ENCODE measurements at places on chromosomes 12 and 14.

DNA sequence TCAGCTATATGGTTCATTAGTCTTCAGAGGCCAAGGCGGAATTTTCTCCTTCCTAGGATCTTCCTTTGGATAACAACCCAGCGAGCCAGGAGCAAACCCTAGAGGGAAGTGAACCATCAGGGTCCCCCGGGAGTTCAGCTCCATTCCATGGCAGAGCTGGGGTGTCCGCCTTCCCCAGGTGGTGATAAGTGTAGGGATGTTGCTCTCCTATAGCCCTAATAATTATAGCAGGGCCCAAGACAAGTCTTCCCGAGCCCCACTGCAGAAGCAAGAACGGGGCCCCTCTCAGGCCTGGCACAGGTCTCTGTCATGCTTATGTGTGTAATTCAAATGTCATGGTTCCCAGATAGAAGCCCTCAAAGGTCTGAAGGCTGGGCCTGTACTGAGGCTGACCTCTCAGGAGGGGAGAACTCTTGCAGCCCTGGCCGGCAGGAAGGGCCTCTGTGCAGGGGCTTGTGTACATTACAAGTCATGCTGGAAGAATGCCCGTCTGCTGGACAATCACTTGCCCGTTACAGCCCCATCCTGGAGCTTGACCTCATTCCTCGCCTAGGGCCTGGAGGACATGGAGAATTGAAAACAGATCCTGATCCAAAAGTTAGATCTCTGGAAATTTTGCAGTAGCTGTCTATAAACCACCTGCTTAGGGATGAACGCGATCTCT is 17.3 kb downstream of the LRTM2 start:
- no peak for DNase-seq

- DNase-seq = no peak
These were observed 642.0 kb downstream of the SLC6A15 start for GRCh38 chr12:84270470-84271140.

GRCh38 chr12:47903151-47903611 is 1.6 kb downstream of the VDR start:
- no peak for DNase-seq

- DNase-seq = no peak
These were observed 7.6 kb upstream of the FKBP11 start for GRCh38 chr12:48932878-48933277.

DNA sequence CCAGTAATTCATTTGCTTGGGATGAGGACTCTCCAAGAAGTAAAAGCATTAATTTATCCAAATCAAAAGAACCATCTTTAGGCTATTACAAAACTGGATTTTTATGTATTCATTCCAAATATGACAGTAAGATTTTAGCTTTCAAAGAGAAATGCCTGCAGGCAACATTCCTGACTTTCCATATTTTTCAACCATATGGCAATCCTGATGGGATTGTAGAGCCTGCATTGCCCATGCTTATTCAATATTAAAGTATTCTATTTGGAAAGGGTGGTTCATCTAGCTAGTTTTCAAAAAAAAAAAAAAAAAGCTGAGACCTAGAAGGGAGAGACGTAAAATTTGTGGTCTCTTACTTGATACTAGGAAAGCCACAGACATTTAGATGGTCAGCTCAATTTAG is 1253.7 kb downstream of the LRFN5 start:
- no peak for DNase-seq

DNA sequence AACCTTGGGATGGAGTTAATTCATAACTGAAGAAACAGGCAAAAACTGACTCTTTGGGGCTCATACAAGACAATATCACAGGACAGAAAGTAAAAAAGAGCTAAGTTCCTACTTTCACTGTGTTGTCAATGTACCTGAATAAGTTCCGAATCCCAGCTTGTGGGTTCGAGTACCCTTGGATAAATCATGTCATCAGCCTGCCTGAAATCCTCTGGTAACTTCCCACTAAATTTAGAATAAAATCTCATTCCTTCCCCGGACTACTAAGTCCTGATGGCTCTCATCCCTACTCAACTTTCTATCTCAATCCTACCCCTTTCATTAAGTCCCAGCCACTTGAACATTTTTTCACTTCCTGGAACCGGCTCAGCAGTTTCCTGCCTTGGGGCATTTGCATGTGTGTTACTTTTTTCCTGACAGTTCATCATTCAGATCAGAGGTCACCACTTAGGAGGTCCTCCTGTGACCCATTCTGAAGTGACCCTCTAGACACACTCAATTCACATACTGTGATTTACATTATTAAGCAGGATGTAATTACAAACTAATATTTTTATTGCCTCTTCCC is 12.7 kb downstream of the ERP29 start:
- no peak for DNase-seq

- DNase-seq = no peak
These were observed 123.2 kb upstream of the SLC38A4 start for GRCh38 chr12:46948936-46949545.

DNA sequence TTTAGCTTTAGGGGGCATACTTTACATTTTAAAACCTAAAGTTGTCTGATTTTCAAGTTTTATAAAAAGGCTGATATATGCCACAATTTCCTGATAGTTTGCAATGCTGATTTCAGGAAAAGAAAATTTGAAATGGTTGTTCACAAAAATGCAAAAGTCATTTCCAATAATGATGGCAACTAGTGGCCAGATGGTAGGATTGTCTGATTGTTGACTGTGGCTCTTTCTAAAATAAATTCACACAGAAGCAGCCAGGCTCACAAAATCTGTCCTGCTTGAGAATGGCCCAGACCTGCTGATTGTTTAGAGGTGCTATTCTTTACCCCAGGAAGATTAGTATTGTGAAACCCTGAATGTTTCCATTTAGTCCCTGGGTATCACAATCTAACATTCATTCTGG is 220.3 kb downstream of the NELL2 start:
- DNase-seq = no peak

GRCh38 chr12:92769124-92769901 is 66.5 kb downstream of the PLEKHG7 start:
- DNase-seq = peak; percentile 7

- no peak for DNase-seq
These were observed 3.7 kb downstream of the DACT1 start for GRCh38 chr14:58641509-58641908.

- no peak for DNase-seq
These were observed 74.3 kb downstream of the HEATR5A start for GRCh38 chr14:31346097-31346496.

- peak; percentile 49 for DNase-seq
These were observed 447 bp downstream of the CD63 start for GRCh38 chr12:55728186-55728938.

DNA sequence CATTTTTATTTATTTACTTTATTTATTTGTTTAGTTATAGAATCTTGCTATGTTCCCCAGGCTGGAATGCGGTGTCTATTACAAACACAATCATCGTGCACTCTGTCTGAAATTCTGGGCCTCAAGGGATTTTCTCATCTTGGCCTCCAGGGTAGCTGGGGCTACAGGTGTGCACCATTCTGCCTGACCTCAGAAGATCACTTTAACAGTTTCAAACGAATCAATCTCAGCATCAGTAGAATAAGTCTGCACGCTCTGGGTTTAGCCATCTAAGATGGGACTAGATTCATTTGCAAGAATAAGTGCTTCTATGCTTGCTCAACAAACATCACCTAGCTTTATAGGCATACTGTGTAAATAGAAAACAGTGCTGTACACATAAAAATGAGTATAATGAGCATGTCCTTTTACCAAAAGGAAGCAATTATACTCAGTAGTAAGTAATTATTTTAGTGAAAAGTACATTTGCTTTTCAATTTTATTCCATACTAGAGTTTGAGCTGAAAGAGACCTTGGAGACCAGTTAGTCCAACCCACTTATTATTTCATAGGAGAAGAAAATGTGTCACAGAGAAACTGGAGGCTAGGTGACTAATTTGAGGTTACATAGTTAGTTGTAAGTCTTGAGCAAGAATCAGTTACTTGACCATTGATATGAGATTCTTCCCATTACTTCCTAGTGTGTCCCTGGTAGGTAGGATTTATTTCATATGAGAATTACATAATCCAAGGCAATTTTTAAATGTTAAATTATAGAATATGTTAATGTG is 456.5 kb upstream of the LMO3 start:
- no peak for DNase-seq

DNA sequence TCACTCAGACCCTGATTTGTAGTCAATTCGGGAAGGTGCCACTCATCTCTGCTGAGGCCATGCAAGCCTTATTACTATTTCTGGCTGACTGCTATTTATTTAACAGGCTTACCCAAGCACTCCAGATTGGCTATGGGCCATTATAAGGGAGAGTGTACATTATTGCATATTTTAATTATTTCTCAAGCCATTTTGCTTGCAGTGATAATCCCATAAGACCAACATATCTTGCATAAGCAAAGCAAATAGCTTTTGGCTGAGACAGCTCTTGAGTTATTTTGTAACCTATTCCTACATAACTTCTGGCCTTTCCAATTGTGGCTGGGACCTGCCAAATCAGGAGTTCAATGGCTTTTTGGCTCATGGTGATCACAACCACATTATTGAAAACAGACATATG is 509.6 kb upstream of the USP15 start:
- no peak for DNase-seq

GRCh38 chr12:29797565-29798355 is 14.0 kb upstream of the TMTC1 start:
- DNase-seq = no peak

DNA sequence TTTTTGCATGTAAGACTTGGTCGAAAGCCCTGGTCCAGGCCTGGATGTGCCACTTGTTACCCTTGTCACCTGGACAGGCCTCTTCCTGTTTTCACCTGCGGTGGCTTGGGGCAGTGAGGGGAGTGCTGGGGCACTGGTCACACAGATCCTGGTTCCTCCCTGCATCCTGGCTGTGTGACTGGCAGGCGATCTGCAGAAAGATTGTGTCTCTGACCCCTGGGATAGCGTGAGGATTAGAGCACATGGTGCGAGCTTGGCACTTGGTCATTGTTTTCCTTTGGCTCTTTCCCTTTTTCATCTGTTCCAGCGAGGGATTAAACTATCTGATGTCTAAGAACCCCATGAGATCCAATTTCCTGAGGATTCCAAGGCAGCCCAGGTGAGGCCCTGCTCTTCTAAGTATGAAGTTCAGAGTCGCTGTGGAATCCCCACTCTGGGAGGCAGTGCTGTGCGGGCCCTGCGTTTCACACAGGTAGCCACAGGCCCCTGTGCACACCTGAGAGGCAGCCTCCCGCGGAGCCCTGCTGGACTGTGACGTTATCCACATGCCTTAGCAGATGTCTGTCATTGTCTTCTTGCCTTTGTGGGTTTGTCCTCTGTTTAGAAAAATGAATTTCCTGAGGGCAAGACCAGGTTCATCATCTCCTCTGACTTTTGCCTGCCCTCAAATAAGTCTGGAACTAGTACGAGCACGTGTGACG is 288.4 kb downstream of the CACNA1C start:
- DNase-seq = no peak

DNA sequence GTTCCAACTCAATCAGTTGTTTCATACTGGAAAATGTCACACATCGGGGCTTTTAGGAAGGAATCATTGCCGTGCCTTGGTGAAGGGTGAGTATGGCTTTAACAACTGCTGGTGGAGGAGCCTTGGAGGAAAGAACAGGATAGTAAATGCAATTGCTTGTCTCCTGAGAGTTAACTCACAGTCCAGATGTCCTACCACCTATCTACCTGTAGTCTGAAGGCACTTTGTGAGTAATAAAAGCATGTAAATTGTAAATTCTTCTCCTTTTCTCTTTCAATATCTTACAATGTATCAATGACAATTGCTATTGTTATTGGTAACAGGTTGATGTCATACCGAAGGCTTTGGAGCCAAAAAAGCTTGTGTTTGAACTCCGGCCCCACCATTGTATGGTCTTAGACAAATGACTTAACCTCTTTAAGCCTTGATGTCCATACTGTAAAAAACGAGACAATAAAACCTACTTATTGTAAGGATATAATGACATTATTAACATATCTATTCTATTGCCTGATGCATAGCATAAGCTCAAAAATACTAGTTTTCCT is 397.4 kb downstream of the ADAMTS20 start:
- DNase-seq = no peak

DNA sequence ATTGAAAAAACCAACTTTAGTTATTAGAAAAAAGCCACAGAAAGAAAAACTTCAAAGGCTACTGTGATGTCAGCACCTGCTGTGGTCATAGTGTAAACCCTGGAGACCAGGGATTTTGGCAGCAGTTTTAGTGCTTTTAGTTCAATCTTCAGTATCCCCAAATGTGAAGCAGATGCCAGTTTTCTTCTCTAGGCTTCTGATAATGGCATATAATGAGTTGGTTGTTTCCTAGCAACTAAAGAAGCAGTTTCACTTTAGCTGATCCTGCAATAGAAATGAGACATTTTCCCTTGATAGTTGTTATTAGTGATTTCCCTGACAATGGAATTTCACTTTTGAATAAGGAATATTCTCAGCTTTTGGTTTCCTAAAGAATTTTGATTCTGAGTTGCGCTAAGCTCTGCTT is 131.2 kb downstream of the NUBPL start:
- no peak for DNase-seq

DNA sequence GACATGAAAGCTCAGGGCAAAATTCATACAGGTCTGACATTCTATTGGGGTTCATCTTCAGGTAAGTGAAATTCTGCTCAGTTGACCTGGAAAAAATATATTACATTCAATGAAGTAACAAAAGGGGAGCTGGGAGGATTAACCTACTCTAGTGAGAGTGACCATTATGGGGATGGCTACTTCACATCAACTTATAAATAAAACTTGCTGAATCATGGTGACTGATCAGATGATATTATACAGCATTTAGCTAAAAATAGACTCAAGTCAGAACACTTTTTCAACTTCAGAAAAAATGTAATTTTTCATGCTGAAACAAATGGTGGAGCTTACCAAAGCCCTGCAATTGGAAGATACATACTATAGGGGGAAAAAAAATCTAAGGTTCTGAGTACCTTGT is 800.2 kb downstream of the FSCB start:
- no peak for DNase-seq

DNA sequence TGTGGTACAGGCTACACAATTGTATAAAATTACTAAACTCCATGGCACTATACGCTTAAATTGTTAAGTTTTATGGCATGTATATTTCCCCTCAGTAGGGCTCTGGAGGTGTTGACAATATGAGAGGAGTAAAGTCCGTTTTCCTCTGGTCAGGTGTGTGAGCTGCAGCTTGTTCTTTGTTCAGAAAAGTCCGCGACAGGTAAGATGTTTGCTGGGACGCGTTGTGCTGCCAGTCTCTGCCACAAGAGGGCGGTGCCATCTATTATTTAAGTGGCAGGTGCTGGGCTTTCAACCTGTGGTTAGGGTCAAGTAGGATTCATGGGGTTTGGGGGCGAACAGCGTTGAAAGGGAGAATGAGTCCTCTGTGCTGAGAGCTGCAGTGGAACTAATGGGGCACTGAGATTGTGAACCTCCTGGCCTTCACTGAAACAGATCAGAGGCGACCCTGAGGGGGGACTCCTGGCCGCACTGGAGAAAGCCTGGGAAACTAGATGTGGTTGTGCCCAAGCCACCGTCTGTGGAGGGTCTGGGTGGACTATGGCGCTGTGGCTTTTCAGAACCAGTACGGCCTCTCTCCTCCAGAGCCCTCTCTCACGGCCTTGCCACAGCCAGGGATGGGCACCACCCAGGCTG is 179.0 kb downstream of the SLC15A4 start:
- DNase-seq = no peak
